ENCODE measurements at places on chromosomes 11 and 22. TPM values are rescaled to one million over a fixed set of nuclear protein-coding genes. Genes with fewer than 3 reads are reported as not detected.
A peak's percentile ranks its signal among the peaks of the same experiment; 100 is the strongest.

The LRP4 gene
- 2.0 TPM for total RNA-seq

The PHLDA2 gene
- not detected for total RNA-seq

The OR4A16 gene
- total RNA-seq: not detected

The TRIM29 gene
- total RNA-seq: 2.3 TPM

The BATF2 gene
- total RNA-seq: not detected

The MS4A12 gene
- not detected for total RNA-seq

The CEP57 gene
- 24.5 TPM for total RNA-seq

The MS4A14 gene
- not detected for total RNA-seq

The PIWIL4 gene
- 1.3 TPM for total RNA-seq

The MIAT gene
- 29.8 TPM for total RNA-seq

DNA sequence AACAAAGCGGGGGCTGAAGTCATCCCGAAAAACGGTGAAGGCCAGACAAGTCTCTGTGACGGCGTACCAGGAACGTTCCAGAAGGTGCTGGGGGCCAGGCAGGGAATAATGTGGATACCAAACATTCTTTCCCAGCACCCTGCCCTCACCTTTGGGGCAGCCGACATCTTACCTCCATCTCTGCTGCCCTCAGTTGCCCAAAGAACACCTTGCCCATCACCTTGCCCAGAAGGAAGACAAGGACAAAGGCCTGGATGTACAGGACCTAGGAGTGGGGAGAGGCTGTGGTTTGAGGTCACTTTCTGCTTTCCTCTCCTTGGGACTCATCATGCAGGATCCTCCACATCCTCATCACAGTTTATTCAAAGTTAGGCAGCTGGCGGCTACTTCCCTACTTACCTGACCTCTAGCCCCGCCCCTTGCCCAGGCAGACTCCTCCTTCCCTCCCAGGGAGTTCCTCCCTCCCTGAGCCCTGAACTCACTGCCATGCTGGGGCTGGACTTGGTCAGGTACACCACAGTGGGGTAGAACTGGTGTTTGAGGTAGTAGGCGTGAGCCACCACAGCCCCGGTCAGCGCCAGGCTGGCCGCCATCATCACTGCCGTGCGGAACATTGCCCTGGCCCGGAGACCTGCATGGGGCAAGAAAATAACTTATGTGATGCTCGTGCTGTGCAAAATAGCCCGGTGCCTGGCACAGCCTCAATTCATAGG is 1.2 kb downstream of the SYVN1 start:
- peak; percentile 89 for DNase-seq

DNA sequence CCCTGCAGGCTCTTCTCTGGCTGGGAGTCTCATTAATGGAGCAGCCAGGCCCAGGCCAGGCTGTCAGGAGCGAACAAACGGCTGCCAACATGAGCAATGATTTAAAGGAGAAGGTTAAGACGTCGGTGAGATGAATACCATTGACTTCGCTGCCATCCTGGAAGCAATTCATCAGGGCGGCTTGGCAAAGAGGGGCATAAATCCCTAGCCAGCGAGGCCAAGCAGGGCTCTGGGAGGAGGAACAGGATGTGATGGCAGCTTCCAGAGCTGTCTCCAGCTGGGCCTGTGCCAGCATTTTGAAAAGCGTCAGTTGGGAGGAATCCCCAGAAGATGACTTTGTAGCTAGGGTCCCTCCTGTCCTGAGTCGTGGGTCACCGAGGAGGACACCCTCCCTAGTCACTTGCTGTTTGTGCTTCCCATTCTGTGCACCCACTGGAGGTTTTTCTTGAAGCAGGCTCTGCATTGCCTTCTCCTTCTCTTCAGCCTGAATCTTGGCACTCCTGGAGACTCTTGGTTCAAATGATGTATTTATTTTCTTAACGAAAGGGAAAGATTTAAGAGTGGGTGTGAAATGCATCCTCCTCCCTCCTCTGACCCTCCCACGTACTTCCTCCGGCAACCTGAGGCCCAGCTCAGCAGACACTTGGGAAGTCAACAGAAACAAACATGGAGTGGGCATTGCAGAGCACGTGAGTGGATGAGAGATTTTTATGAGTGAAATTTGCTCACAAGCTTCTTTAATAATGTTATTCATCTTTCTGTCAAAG is 476.3 kb upstream of the CADM1 start:
- peak; percentile 47 for DNase-seq

DNA sequence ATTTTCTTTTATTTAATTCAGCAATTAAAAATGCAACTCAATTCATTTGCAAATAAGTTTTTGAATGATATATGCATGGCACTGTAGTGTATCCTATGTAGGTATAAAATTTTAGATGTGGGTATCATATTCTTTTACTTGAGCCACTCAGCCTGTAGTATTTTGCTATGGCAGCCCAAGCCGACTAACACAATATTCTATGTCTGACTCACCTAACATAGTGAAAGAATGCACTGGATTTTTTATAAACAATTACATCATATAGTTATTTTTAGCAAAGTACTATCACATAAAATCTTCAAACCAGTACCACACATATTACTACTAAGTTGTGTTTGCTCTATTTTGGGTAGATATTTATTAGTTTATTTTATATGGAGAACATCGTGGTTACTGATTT is 21.9 kb upstream of the GRIA4 start:
- no peak for DNase-seq

- DNase-seq: no peak
These were observed 10.4 kb upstream of the MRGPRD start for GRCh38 chr11:68990995-68991780.

- no peak for DNase-seq
These were observed 4.5 kb upstream of the KCTD17 start for GRCh38 chr22:37047006-37047405.

DNA sequence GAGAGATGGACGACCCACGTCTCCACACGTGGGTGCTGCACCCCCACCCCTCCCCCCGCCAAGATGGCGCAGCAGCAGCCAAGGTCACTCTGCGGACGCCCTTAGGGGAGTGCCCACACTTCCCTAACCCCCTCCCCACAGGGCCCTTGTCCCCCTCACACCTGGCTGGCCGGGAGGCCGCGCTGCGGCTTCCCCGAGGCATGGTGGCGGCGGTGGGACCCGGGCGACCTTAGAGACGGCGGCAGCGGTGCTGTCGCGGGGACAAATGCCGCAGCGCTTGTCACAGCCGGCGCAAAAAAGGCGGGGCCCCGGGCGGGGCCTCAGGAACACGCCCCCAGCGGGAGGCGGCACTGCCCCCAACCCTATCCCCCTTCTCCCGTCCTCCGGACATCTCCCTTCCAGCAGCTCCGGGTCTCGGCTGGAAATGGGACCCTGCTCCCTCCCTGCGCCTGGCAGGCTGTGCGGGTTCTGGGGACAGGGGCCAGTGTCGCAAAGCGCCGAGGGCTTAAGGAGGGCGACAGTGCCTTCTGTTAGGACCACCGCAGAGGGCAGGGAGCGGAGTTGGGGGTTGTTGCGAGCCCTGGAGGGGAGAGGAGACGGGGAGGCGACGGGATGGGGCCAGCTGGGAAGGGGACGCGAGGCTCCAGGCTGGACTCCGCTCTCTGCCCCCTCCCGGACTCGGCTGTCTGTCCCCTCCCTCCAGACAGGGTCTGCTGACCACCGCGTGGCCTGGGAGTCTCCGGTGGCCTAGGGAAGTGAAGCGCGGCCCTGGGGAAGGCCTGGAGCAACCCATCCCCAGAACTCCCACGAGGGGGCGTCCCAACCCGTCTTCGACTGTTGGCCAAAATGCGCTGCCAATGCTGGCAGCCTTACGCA is at the start of gene CHCHD10:
CHCHD10 (minus strand) TSS at position 300 of the 876 bp plus-strand sequence; CDS start at position 202, 98 bp downstream.
- peak; percentile 93 for DNase-seq

DNA sequence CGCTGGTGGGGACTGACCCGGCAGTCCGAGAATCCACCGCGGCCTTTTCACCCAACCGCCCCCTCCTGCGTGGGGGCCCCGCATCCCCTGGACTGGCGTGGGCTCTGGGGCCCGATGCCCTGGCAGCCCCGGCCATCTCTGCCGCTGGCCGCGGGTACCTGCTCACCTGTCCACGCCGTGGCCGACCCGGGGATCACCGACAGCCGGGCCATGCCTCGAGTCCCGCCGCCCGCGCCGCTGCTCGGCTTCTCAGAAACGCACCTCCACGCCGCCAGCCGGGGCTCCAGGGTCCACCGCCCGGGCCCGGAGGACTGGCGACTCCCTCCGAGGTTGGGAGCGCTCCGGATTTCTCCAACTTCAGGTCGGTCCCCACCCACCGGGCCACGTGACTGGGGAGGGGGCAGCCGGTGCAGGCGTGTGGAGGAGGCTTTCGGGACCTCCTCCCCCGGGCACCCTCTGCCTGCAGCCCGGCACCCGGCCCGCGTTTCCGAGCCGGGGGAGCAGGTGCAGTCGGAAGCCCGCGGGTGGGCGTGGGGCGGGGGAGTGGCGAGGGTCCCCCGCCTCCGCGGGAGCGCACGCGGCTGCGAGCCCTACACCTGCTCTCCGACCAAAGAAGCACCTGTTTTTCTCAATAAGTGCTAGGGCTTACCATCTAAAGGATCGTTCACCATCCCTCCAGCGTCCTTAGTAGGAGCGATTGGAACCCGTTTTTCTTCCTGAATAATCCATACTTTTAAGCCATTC is 554 bp upstream of the NRIP3 start:
- no peak for DNase-seq

DNA sequence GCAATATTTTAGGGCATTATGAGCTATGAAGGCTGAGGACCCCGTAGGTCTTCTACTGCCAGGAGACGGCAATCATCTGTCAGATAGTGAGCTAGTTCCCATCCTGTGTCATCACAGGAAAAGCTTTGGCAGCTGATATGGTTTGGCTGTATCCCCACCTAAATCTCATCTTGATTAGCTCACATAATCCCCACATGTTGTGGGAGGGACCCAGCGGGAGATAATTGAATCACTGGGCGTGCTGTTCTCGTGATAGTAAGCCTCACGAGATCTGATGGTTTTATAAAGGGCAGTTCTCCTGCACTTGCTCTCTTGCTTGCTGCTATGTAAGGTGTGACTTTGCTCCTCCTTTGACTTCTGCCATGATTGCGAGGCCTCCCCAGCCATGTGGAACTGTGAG is 18.1 kb downstream of the CSRP3 start:
- no peak for DNase-seq

DNA sequence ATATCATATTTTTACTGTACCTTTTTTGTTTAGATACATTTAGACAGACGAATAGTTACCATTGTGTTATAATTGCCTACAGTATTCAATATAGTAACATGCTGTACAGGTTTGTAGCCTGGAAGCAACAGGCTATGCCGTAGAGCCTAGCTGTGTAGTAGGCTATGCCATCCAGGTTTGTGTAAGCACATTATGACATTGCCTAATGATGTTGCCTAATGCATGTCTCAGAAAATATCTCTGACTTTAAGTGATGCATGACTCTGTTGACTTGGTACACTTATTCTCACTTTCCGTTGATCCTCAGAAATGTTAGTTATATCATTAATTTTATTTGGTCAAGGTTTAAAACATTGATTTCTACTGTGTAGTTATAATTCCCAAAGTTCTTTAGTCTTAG is 39.9 kb downstream of the OR2AT4 start:
- no peak for DNase-seq

GRCh38 chr11:65454311-65454695 is 31.7 kb downstream of the NEAT1 start:
- DNase-seq: no peak

GRCh38 chr11:78595436-78596130 is 20.9 kb upstream of the NARS2 start:
- DNase-seq: no peak

DNA sequence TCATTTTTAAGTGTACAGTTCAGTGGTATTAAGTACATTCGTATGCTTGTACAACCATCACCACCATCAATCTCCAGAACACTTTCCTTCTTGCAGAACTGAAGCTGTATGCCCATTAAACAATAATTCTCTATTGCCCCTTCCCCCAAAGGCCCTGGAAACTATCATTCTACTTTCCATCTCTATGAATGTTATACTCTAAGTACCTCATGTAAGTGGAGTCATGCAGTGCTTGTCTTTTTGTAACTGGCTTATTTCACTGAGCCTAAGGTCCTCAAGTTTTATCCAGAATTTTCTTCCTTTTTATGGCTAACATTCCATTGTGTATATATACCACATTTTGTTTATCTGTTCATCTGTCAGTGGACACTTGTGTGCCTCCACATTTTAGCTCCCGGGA is 29.7 kb downstream of the MMP7 start:
- no peak for DNase-seq

- DNase-seq: no peak
These were observed 10.5 kb upstream of the PATL1 start for GRCh38 chr11:59679347-59679746.

- no peak for DNase-seq
These were observed 37.6 kb upstream of the DKK3 start for GRCh38 chr11:12045914-12046635.

DNA sequence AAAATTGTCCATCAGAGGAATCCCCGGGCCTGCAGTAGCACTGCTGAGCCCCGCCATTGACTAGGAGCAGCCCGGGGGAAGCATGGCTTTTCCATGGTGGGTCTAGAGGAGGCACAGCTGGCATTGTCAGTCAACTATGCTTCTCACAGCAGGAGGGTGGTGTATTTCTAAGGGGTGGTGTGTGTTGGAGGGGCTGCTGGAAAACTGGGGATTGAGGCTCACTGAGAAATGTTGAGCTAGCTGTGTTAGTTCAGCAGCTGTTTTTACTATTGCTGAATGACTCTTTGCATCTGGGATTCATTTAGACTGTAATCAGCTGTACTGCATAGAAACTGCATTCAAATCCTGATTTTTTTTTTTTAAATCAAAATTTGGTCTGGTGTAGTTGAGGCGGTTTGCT is 5.6 kb downstream of the DDX10 start:
- no peak for DNase-seq

GRCh38 chr11:86678296-86678695 is 5.9 kb upstream of the ME3 start:
- DNase-seq: no peak

- DNase-seq: no peak
These were observed 301.4 kb upstream of the PDGFD start for GRCh38 chr11:104465321-104465720.

DNA sequence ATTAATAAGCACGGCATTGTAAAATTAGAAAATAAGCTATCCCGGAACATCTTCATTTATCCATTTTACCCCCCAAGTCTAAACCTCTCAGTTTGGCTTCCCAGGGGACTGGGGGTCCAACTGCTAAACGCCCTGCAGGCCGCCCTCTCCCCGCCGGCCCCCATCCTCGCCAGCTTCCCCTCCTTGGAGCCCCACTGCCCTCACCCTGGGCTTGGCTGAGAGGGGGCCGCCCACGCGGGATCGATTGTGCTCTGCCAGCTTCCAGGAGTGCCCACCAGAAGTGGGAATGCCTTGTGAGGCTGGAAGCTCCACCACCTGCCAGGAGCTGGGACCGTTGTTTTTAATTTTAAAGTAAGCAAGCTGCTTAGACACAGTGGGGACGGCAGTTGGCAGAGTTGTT is 353.5 kb downstream of the TBC1D22A start:
- no peak for DNase-seq

DNA sequence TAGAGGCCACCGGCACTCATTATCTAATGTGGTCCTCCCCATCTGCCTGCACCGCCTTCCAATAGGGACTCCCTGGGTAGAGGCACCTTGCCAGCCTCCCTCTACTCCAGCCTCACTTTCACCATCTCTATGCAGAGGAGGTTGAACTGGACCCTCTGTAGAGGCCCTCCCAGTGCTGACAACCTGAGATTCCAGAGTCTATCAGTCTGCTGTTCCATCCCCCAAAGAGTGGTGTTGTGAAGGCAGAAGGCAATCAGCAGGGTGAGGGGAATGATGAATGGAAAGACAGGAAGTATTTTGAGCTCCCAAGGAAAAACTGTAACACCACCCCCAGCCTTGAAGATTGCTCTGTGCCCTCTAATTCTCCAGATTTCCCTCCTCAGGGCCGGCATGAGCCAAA is 77.9 kb downstream of the THAP12 start:
- DNase-seq: no peak

GRCh38 chr11:42778193-42778592 is 533.6 kb upstream of the API5 start:
- no peak for DNase-seq

Data from stomach (tissue), 19 donors.